Hypothalamus (tissue), 51 donors: ENCODE measurements at places on chromosomes 4 and X.

DNA sequence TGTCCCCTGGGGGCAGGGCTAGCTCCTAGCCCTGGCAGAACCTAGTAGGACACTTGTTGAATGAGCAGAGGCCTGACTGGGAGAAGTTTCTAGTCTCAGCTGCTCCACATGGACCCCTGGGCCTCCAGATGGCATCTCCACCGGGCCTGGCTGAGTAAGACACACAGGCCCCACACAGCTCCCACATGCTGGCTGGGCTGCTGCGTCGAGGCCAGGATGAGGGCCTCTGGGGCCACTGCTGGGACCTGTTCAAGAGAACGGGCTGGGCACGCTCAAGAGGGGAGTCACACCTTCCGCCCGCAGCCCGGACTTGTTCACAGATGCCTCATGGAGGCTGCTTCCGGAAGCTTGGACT, 4.2 kb upstream of the HGFAC start:
- DNase-seq = no peak

GRCh38 chrX:133907606-133908005, 77.8 kb downstream of the GPC3 start:
- no peak for DNase-seq

- DNase-seq = peak; percentile 51
These were observed 670 bp downstream of the PAPSS1 start for GRCh38 chr4:107719207-107719921.

GRCh38 chrX:12950851-12951594, 23.9 kb upstream of the TMSB4X start:
- no peak for DNase-seq

DNA sequence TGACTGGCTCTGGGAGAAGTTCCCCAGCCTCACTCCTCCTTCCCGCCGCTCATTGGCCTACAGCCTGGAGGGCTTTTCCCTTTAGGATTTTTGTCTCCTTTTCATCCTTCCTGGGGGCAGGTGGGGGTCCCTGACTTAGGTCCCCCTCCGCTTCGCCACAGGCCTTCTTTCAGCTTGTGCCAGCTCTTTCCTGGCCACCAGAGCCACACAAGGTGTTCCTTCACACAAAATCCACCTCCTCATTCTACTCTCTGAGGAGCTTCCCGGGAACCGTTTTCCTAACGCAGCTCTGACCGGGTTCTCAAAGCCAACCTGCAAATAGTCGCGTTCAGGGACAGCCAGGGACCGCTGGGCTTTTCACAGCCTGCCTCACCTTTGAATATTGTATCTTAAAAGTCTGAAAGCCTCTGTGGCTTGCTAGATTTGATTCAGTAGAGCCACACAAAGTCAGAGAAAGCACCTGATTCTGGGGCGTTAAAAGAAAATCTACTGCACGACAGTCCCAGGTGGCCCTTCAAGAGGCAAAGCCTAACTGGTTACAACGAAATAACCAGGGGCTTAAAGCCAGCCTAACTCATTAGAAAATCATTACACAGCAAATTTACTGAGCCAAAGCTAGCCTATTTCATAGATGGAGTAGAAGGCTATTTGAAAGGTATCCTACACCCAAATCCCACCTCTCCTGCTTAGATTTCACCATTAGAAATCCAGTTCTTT, 731 bp upstream of the GPC3 start:
- no peak for DNase-seq

- no peak for DNase-seq
These were observed 32.2 kb downstream of the PSAPL1 start for GRCh38 chr4:7402526-7402925.

DNA sequence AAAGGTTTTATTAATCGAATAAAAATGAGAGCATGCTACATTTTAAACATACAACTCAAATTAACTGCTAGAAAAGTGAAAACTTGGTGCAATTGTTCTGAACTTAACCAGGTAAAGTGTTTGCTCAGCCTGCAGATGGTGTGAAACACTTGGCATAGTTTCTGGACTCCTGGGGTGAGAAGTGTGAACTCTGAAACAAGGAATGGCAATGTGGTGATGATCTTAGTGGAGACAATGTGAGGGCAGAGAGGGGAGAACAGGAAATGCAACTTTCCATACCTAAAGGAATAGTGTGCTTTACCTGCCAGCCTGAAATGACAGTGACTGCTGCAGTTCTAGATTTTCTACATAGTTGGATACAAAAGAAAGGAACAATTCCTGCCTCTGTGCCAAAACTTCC, 57.4 kb downstream of the CCSER1 start:
- no peak for DNase-seq

- no peak for DNase-seq
These were observed 555.6 kb upstream of the FRG1 start for GRCh38 chr4:189385098-189385497.

DNA sequence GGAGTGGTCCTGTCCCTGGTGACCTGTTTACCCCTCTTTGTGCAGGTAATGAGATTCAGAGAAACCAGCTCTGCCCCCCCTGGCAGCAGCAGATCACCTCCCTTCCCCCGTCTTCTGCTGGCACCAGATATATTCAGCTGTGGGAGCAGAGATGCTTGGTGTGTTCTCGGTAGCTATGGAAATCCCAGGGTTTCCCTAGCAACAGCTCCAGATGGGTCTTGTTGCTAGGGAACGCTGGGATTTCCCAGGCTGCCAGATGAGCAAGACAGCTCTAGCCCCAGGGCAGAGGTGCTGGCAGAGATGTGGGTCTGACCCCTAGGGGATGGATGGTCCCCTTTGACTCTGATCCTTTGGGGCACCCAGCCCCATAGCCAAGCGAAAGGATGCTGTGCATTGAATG, 20.2 kb downstream of the CETN2 start:
- peak; percentile 60 for DNase-seq

DNA sequence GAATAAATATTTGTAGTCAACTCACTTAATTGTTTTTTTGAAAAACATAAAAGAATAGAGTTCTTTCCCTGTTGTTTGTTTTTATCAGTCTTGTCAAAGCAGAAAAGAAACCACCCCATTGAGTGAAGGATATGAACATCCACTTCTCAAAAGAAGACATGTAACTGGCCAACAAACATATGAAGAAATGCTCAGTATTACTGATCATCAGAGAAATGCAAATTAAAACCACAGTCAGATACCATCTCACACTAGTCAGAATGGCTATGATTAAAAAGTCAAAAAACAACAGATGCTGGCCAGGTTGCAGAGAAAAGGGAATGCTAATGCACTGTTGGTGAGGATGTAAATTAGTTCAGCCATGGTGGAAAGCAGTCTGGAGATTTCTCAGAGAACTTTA, 326.1 kb upstream of the EMCN start:
- no peak for DNase-seq
